DMS79 (cell line): ENCODE measurements at places on chromosomes 6 and 20.

GRCh38 chr6:131787766-131788712 is 19.8 kb upstream of the ENPP1 start:
- DNase-seq, result no peak

- DNase-seq, result no peak
These were observed 265.0 kb upstream of the TAB2 start for GRCh38 chr6:149052350-149053106.

- DNase-seq, result no peak
These were observed 210.1 kb upstream of the CCN2 start for GRCh38 chr6:132161283-132161682.

DNA sequence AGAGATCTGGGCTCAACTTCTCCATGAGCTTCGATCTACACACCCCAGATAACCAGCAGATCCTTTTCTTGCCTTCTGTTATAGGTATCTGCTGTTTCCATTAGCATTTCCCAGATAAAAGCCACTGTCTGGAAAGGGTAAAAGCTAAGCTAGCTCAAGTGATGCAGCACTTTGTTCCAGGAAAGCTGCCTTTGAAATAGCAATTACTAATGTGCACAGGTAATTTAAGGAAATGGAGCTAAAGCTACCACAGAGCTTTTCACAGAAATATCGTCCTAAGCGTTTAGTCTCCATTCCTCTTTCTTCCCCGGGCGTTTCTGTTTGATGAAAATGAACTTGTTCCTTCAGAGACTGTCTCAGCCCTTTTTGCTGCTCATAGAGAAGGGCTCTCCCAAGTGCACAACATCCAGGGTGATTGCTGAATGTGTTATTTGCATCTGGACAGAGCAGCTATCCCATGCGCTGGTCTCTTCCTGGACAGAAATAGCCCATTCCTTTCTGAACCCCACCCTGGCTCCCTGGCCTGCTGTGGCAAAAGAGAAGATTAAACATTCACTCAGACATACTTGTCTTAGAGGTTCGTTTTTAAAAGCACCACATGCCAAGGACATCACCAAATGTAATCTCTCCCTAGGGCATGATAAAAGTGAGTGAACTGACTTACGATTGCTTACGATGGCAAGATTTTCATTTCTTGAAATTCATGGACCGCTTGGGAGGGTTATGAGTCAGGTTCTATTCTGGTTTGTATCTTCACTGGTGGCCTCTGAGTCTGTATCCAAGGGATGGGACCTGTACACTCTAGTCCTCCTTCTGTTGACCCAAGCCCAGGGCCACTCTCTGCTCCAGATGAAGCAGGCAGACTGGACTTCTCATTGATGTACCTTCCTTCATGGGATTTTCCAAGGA is 429.1 kb upstream of the CDH4 start:
- DNase-seq, result no peak

GRCh38 chr20:46573788-46574584 is 23.5 kb upstream of the OCSTAMP start:
- DNase-seq, result no peak

GRCh38 chr6:41813469-41813868 is 26.0 kb downstream of the TOMM6 start:
- DNase-seq, result no peak

DNA sequence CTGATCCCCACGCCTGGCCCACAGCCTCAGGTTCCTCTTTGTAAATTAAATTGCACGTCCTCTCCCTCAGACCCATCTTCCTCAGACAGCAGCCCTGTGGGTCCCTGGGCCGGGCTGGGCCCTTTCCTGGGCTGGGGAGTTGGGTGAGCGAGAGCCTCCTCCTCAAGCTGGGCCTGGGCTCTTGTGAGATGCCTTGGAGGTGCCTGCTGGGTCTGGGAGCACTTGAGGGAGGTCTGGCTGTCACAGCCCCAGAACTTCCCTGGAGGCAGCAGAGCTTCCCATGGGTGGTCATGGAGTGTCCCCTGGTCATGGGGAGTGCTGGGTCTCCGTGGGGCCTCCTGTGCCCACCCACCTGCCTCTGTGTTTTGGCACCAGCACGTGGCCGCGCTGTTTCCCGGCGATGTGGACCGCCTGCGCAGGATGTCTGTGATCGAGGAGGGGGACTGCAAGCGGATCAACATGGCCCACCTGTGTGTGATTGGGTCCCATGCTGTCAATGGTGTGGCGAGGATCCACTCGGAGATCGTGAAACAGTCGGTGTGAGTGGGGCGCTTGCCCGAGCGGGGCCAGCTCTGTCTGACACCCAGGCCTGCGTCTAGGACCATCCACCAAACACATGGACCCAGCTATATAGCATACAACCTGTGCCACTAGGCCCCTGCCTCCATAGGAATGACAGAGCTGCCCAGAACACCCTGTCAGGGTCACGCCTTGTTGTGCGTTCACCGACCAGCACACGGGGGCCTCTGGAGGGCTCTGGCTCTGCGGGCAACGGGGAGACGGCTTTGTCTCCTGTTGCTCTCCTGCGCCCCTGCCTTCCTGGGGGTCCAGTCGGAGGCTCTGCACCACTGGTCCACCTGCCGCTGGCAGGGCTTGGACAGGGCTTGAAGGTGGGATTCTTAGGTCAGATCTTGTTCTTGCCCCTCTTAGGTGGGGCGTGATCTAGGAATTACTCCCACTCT is 33.0 kb downstream of the PYGB start:
- no peak for DNase-seq

DNA sequence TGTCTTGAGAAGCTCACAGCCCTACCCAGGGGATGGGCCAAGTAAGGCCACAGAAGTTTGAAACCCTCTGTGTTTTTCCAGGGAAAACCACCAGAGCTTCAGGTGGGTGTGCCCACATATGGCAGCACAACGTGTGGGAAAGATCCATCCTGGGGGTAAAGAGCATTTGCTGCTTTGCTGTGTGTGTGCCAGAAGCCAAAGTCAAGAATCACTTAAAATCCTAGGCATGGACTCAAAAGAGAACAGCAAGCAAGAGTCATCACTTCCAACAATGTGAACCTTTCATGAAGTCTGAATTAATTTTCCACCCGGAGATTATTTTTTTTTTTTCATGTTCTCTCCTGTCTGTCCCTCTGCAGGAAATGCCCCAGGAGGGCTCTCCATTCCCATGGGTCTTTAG is 308.2 kb upstream of the SGK1 start:
- DNase-seq, result no peak

DNA sequence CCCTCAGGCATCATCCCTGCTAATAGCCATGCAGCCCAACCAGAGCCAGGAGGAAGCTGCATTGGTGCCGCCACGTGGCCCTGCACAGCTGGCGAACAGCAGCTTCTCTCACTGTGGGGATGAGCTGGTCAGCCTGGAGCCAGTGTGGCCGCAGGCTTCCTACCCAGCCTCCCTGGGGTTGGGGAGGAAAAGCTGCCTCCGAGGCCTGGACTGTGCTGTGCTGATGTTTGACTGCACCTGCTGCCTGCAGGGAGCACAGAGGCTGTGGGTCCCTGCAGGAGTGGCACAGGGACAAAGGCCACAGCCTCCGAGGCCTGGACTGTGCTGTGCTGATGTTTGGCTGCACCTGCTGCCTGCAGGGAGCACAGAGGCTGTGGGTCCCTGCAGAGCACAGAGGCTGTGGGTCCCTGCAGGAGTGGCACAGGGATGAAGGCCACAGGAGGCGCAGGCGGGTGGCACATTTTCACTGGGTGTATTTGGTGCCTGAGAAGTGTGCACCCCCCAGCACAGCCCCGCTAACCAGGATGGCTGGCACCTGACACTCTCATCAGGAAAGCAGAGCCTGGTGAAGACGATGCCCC is 83.9 kb downstream of the DLL1 start:
- no peak for DNase-seq

- no peak for DNase-seq
These were observed 32.1 kb downstream of the SNAI1 start for GRCh38 chr20:50014570-50015562.

- DNase-seq, result no peak
These were observed 71.0 kb upstream of the MRAP2 start for GRCh38 chr6:83962582-83962981.

DNA sequence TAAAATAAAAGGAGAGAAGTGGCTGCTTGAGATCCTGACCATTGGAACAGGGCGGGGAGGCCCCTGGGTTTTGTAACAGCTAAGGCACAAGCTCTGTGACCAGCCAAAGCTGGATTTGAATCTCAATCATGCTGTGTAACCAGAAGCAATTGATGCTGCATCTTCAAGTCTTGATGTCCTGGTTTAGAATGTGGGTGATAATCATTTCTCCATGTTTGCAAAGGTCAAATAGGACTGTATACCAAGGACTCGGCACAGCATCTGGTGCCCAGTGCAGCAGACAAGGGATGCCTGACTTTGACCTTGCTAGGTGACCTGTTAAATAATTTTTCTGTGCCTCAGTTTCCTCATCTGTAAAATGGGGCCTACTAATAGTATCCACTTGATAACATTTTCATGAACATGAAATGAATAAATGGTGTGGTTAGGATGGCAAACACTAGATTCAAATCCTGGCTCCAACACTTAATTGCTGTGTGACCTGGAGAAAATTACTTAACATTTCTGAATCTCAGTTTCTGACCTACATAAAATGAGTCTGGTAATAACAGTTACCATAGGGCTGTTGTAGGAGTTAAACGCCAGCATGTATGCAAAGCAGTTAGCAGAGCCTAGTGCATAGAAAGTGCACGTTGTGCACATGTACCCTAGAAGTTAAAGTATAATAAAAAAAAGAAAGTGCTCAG is 46.3 kb upstream of the BCAS1 start:
- DNase-seq, result no peak

DNA sequence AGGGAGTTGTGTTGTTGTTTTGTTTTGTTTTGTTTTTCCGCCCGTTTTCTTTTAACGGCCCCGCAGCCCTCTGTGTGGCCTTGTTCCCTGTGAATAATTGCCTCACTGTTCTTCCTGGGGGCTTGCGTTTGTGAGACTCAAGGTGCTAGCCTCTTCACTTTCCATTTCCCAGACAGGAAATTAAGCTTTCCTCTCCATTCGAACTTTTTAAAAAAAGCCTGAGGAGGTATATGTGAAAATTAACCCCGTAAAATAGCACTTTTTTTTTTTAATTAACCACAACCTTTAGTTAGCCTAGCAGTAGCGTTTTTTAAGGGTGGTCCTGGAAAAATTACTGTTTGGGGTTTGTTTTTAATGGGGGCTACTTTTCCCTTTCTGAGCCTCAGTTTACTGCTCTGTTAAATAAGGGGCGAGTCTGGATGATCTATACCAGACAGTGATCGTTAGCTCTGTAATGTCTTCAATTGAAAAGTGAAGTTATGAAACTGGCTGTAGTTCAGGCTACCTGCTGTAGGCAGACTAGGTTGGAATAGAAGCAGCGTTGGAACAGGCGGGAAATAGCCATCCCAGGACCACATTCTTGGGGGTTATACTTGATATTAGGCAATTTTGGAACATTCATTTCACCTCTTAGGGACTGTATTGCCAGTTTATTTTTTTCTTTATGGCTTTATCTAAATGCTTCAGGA is 1.7 kb downstream of the STX16 start:
- no peak for DNase-seq

DNA sequence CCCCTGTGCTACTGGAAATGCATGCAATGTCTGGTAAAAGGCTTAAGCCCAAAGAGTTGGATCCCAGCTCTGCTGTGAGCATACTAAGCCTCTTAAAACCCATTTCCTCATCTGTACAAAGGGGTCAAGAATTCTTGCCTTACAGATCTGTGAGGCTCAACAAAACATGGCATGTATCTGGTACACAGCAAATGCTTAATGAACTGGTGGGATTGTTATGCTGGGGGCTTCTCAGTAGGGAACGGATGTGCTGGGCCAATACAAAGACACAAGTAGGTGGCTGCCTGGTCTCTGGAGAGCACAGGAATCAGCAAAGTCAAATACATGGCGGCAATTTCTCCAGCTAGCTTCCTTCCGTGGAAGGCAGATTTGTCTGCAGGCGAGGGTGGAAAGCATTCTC is 62.3 kb downstream of the LAMP5 start:
- no peak for DNase-seq

DNA sequence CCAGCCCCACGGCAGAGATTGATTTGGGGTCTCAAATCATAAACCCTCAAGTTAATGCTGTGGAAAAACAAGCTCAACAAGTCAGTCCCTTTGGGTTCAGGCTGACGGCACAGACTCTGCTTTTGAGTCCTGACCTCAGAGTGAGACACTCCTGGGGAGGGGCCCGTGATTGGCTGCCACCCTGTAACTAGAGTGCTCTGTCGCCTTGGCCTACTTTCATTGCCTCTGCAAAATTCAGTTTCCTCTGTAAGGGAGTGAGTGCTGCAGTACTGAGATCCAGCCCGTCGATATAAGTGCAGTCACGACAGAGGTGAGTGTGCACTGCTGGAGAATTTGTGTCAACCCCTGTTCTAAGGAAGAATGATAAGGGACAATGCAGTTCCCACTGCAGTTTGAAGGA is 105.6 kb downstream of the ANKS1A start:
- DNase-seq, result no peak

DNA sequence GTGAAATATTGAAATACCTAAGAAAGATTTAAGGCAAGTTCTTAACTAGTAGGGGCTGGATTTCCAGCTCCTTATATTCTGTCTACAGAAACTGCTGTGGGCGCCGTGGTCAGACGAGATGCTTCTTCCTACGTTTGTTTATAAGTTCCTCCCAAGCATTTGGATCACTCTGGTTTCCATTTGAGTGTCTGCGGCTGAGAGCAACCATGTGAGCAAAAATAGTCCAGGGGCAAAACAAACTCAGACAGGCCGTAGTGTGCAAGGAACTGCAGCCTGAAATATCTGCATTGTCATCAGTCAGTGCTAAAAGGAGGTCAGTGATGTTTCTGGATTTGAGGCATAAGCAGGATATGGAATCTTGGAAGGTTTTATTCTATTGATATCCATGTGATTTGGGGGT is 485.9 kb upstream of the JAG1 start:
- DNase-seq, result no peak

- DNase-seq, result no peak
These were observed 86.4 kb downstream of the ADGRG6 start for GRCh38 chr6:142387997-142388815.

GRCh38 chr6:2042956-2043648 is 202.3 kb downstream of the GMDS start:
- no peak for DNase-seq

GRCh38 chr6:85866370-85866730 is 223.7 kb upstream of the SYNCRIP start:
- DNase-seq, result no peak

DNA sequence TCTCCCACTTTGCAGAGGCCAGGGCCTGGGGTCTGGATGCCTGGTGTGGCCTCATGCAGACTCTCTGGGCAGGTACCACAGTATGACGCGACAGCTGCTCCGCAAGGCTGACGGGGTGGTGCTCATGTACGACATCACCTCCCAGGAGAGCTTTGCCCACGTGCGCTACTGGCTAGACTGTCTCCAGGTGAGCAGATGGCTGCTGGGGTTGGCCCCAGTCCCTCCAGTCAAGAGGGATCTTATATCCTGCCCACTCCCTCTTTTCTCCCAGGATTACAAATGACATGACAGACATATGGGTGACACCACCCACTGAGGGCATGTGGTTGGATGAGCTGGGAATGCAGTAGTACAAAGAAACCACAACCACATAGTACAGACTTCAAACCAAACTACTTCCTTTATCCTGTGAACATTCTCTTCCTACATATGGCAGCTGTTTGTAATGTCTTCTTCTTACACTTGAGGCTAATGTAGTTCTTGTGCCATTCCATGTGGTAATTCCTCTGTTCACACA is 29.9 kb downstream of the RAB44 start:
- DNase-seq, result peak; percentile 17
